Transverse colon (tissue), 4 donors: ENCODE measurements at places on chromosomes 13 and 19. TPM values are rescaled to one million over a fixed set of nuclear protein-coding genes. Genes with fewer than 3 reads are reported as not detected.

DNA sequence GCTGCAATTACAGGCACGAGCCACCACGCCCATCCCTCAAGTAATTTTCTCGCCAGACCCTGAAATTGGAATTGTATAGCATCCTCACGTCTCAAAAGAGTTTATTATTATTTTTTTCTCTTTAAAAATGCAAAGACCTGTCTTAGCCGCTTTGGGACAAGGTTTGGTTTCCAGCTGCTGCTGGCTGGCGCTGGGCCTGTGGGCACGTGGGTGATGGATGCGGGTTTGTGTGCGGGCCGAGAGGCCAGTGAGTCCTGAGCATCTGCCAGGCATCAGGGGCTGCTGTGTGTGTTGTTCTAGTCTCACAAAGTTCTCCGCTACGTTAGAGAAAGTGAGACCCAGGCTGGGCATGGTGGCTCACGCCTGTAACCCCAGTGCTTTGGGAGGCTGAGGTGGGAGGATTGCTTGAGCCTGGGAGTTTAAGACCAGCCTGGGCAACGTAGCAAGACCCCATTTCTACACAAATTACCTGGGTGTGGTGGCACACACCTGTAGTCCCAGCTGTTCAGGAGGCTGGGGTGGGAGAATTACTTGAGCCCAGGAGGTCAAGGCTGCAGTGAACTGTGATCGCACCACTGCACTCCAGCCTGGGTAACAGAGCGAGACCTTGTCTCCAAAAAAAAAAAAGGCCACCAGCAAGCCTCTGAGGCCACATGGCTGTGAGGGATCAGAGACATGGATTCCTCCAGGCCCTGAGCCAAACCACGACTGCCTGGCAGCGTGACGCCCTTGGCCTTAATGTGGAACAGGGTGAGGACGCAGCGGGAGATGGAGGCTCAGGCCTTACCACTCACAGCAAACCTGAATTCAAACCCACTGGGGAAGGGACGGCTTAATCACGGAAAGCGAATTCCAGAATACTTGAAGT, 4.7 kb upstream of the TMPRSS9 start:
- H3K4me3 ChIP-seq: no peak overlapping the region
- peaks cover 16% of the 10 kb centered on the region for H3K27me3 ChIP-seq
- H3K27ac ChIP-seq: no peak overlapping the region
- DNase-seq: no peak
- H3K36me3 ChIP-seq: no peaks in the 10 kb centered on the region

- H3K4me1 ChIP-seq: no peaks in the 10 kb centered on the region
- DNase-seq: no peak
- no peaks in the 10 kb centered on the region for H3K36me3 ChIP-seq
- peaks cover 8% of the 10 kb centered on the region for H3K27me3 ChIP-seq
These were observed 43.9 kb upstream of the MAP3K10 start for GRCh38 chr19:40147338-40147692.

VSIG10L gene
- 0.60 TPM for total RNA-seq

DNA sequence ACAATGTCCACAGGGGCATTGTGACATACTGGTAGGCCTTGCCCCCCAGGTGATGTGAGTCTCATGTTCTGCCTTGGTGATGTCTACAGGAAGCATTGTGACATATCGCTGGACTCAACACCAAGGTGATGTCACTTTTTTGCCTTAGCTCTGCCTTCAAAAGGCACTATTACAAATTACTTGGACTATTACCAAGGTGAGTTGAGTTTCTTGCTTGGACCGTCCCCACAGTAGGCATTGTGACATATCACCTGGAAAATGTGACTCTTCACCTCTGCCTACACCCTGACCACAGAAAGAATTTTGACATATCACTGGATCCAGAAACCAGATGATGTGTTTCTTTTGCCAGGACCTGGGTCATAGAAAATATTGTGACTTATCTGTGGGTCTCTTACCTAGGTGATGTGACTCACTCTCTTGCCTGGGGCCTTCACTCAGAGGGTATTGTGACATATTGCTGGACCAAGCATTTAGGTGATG, 60.6 kb upstream of the ZNF724 start:
- H3K27me3 ChIP-seq: no peaks in the 10 kb centered on the region
- no peak overlapping the region for H3K4me3 ChIP-seq
- H3K27ac ChIP-seq: no peak overlapping the region
- no peaks in the 10 kb centered on the region for H3K36me3 ChIP-seq

- no peak overlapping the region for H3K4me3 ChIP-seq
- peak; percentile 26 for DNase-seq
- H3K27me3 ChIP-seq: no peaks in the 10 kb centered on the region
- H3K36me3 ChIP-seq: no peaks in the 10 kb centered on the region
- H3K27ac ChIP-seq: peak overlapping the region; percentile 94
These were observed 2.2 kb upstream of the SPRYD7 start for GRCh38 chr13:49938314-49938713.

- H3K27me3 ChIP-seq: no peaks in the 10 kb centered on the region
- no peak overlapping the region for H3K27ac ChIP-seq
- DNase-seq: no peak
These were observed 281.0 kb downstream of the ATP8A2 start for GRCh38 chr13:25652764-25653163.

- no peaks in the 10 kb centered on the region for H3K27me3 ChIP-seq
- peak overlapping the region; percentile 69 for H3K4me3 ChIP-seq
- H3K27ac ChIP-seq: peak overlapping the region; percentile 92
- peak; percentile 18 for DNase-seq
- H3K4me1 ChIP-seq: peaks cover 4% of the 10 kb centered on the region
These were observed 740 bp downstream of the ZNF555 start for GRCh38 chr19:2841855-2842574.

DNA sequence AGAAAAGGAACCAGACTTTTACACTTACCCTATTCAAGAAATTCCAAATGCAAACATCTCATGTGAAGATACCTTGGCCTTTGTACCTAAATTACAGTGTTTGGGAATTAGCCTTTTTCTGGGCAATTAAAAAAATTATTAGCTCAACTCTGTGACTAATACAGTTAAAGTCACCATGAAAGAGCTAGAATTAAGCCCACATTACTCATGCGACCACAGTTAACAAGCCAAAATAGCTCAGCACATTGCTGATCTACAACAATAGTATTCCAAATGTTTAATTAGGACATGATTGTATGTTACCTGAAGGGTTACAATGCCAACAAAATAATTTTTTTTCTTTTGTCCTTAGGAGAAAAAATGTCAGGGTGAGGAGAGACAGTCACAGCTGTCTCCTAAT, 263.6 kb upstream of the GPC6 start:
- DNase-seq: no peak
- H3K27ac ChIP-seq: no peak overlapping the region
- H3K4me3 ChIP-seq: no peak overlapping the region
- H3K36me3 ChIP-seq: no peaks in the 10 kb centered on the region

- H3K27ac ChIP-seq: no peak overlapping the region
- no peaks in the 10 kb centered on the region for H3K4me1 ChIP-seq
- no peak overlapping the region for H3K4me3 ChIP-seq
- no peaks in the 10 kb centered on the region for H3K27me3 ChIP-seq
- DNase-seq: no peak
These were observed 37.8 kb upstream of the CXCL17 start for GRCh38 chr19:42480335-42481095.

GRCh38 chr19:52527956-52528351, 486 bp downstream of the ZNF808 start:
- peak; percentile 10 for DNase-seq
- peak overlapping the region; percentile 80 for H3K4me3 ChIP-seq
- H3K4me1 ChIP-seq: peaks cover 14% of the 10 kb centered on the region
- peak overlapping the region; percentile 97 for H3K27ac ChIP-seq
- H3K27me3 ChIP-seq: no peaks in the 10 kb centered on the region
- H3K36me3 ChIP-seq: no peaks in the 10 kb centered on the region

DNA sequence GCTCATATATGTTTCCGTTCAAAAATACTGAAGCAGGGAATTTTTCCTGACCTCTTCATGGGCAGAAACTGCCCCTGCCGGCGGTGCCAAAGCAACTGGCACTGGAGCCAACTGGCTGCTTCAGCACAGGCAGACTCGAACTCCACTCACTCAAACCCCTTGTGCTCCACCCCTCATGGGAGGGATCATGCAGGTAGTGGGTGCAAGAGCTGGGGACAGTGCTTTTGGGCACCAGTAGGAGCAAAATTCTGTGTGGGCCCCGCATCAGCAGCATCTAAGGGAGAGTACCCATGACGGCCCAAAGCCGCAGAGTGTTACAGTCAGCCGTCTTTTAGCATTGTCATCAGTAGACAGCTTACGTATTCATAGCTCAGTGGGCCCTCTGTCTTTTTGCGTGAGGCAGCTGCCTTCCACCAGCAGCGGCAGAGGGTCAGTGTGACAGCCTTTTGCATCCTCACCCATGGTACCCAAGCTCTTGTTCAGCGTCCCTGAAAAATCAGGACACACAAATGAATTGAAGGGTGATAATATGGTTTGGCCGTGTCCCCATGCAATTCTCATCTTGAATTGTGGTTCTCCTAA, 393.8 kb downstream of the SLITRK6 start:
- H3K4me1 ChIP-seq: no peaks in the 10 kb centered on the region
- no peak overlapping the region for H3K4me3 ChIP-seq
- DNase-seq: no peak

AMER2 gene
- not detected for total RNA-seq

GRCh38 chr19:39709026-39709872, 5.0 kb downstream of the LGALS14 start:
- H3K4me1 ChIP-seq: no peaks in the 10 kb centered on the region
- no peaks in the 10 kb centered on the region for H3K36me3 ChIP-seq
- no peak overlapping the region for H3K27ac ChIP-seq
- no peak overlapping the region for H3K4me3 ChIP-seq
- peaks cover 8% of the 10 kb centered on the region for H3K27me3 ChIP-seq

CDX2 gene
- total RNA-seq: 119 TPM

GRCh38 chr19:13689085-13689484, 75.2 kb upstream of the MRI1 start:
- H3K4me3 ChIP-seq: no peak overlapping the region
- no peak for DNase-seq
- peaks cover 5% of the 10 kb centered on the region for H3K27me3 ChIP-seq
- no peak overlapping the region for H3K27ac ChIP-seq
- no peaks in the 10 kb centered on the region for H3K4me1 ChIP-seq
